ENCODE measurements at places on chromosomes 3 and 15.

DNA sequence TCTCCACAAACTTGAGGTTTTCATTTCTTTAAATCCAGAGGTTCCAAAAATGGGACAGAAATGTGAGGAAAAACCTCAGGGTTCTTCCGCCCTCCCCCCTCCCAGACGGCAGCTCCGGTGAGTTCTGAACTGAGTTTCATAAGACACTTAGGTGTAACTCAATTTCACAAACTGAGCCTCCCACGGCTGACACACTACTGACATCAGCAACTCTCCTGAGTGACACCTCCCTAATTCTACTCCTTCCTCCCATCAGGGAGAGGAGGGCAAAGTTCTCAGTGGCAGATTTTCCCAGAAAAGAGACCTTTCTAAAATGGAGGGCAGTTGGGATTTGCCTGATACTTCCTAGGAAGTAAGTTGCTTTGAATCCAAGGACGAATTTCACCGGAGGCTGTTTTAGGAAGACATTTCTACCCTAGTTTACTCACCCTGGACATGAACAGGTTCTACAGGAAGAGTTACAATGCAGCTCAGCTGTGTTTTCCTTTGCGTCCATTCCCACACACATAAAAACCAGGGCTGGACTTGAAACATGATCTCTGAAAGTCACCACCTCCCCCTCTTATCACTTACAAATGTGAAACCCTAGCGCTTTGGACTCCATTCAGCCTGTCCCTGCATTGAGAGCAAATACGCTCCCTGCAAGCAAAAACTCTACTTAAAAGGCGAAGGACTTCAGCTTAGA lies 78.1 kb upstream of the LMOD3 start:
- peak; percentile 71 for DNase-seq

GRCh38 chr15:71505962-71506361 lies 304.4 kb upstream of the NR2E3 start:
- no peak for DNase-seq

DNA sequence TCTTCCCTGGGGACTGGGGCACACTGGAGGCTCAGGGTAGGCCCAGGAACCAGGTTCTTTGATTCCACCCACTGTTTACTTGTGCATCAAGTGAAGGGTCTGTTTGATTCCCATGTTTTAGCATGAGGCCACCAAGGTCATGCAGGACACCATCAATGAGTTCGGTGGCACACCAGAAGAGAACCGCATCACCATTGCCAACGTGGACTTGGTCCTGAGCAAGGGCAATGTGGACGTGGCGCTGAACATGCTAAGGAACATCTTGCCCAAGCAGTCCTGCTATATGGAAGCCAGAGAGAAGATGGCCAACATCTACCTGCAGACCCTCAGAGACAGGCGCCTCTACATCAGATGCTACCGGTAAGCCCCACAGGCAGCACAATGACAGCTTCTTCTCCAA lies 21.5 kb downstream of the TTC21A start:
- DNase-seq, result no peak

DNA sequence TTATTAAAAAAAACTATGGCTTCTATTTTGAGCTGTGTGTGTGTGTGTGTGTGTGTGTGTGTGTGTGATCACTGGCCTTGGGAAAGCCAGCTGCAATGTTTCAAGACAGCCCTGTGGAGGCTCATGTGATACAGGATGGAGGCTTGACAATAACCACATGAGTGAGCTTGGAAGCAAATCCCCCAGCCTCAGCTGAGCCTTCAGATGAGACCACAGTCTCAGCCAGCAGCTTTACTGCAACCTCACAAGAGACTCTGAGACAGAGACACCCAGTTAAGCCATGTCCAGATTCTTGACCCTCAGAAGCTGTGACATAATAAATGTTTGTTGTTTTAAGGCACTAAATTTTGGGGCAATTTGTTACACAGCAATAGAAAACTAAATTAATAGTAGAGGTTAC lies 52.5 kb downstream of the GRK7 start:
- no peak for DNase-seq

GRCh38 chr3:39810647-39811161 lies 1.3 kb downstream of the MYRIP start:
- DNase-seq, result no peak

DNA sequence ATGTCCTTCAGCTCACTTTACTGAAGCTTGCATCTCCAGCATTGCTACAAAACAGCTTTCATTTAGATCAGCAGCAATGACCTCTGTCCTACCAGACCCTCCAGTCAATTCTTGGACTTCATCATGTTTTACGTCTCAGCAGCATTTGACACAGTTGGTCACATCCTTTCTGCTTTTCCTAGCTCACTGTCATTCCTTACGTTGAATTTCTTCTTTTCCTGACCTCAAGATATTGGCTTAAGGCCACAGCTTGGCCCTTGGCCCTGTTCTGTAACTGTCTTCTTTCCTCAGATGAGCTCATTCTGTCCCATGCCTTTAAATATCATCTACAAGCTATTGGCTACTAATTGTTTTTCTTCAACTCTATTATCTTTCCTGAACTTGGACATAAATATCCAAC lies 576.2 kb upstream of the KCNMB2 start:
- DNase-seq, result no peak

DNA sequence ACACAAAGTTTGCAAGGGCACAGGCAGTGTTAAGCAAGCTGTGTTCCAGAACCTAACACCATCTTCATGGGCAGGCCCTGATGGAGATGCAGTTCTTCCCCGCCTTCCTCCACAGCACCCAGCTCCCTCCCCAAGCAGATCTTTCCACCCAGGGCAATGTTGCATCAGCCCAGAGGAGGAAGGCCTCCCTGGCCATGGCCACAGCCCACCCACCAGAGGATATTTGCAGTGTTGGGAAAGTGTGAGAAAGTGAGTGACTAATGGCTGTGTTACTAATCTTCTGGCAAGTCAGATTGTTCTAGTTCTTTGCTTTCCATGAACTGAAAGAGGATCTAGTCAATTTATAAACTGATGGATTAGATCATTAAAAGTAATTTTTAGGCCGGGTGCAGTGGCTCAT lies 42.0 kb upstream of the ATP10A start:
- DNase-seq, result no peak

- DNase-seq, result no peak
These were observed 201.0 kb upstream of the BCL6 start for GRCh38 chr3:187946163-187946691.

GRCh38 chr3:81920816-81921215 lies 159.4 kb upstream of the GBE1 start:
- no peak for DNase-seq

GRCh38 chr3:136350132-136350531 lies 100.0 kb downstream of the PCCB start:
- no peak for DNase-seq

- DNase-seq, result peak; percentile 92
These were observed at the start of gene EFCAB12 for GRCh38 chr3:129428376-129429079. Gene EFCAB12 (minus strand): TSS chr3:129428636. CDS start chr3:129428488, 148 bp downstream.

GRCh38 chr3:191809326-191809949 lies 348.5 kb downstream of the PYDC2 start:
- no peak for DNase-seq

DNA sequence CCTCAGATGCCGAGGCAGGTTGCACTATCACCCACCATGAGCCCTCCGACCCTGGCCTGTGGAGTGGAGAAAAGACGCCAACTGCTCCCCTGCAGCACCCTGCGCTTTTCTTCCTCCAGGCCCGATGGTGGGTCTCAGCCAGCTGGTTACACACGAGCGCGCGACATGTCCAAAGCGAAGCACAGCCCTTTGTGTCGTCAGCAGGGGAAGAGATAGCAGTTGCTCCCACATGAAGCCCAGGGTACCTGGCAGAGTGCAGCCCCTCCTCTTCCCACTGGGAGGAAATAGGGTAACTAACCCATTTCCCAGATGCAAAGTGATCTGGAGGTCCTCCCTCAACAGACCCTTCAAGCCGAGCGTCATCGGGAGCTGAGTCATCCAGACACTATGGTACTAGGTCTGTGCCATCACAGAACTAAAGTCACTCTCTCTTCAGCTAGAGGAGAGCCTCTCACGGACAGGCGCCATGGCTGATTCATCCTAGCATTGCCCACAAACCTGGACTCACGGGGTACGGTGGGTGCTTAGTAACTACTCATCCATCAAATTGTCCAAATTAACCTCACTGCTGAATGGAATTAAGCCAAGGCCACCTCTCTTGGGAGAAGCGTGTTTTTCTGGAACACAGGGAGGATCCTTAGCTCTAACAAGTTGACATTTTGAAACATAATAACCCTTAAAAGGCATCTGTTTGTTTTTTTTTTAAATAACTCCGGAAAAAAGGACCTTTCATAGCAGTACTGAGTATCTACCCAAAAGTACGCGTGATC lies 45.2 kb upstream of the BDH1 start:
- DNase-seq, result no peak

- no peak for DNase-seq
These were observed 147.3 kb upstream of the UBE2E2 start for GRCh38 chr3:23055733-23056376.

- DNase-seq, result no peak
These were observed 34.1 kb upstream of the LIMD1 start for GRCh38 chr3:45560281-45560971.

DNA sequence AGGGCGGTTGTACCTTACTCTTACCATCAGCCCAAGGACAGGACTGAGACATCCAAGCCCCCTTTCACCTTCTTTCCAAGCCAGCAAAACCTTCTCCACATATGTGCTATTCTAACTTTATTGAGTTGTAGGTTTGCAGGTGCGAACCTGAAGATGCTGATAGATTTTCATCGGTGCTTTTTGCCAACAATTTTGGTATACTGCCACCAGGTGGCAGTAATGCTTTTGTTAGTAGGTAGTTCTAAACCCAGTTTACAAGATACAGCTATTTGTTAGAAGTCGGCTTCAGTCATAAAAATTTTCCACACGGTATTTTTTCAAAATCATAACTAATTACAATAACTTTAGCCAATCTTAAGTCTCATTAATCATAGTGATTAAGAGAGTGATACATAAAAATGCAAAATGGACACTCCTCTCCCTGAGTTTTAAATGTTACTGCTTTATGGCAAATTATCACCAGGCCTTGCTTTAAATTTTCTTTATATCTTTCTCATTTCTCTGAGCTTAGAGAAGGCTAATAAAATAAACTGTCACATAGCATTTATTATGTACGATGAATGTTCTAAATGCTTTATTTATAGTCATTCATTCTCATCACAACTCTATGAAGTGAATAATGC lies 636 bp downstream of the TBC1D21 start:
- no peak for DNase-seq

GRCh38 chr15:25378501-25378901 lies 60.3 kb downstream of the UBE3A start:
- no peak for DNase-seq

DNA sequence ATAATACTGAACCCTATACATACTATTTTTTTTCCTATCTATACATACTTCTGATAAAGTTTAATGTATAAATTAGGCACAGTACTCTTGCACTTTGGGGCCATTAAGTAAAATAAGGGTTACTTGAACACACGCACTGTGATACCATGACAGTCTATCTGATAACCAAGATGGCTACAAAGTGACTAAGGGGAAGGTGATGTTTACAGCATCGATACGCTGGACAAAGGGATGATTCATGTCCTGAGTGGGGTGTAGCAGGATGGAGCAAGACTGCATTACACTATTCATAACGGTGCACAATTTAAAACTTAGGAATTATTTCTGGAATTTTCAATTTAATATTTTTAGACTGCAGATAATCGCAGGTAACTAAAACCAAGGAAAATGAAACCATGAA lies 30.0 kb upstream of the SLC2A2 start:
- no peak for DNase-seq

DNA sequence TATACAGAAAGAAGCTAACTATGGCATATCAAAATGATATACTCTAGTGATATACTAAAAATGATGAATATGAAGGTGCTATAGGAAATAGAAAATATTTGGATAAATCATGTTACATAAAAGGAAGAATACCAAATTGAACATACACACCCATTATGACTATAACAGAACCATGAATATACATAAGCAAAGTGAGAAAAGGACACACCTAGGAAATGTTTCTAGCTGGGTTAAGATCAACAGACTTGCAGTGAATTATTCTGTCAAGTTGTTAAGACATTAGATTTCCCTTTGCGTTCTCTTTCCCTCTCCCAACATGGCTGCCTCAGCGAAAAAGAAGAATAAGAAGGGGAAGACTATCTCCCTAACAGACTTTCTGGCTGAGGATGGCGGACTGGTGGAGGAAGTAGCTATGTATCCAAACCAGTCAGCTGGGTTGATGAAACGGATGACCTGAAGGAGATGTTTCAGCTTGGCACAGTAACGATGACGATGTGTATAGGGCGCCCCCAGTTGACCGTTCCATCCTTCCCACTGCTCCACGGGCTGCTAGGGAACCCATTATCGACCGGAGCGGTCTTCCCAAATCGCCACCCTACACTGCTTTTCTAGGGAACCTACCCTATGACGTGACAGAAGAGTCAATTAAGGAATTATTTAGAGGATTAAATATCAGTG lies 20.2 kb upstream of the PARP14 start:
- no peak for DNase-seq

DNA sequence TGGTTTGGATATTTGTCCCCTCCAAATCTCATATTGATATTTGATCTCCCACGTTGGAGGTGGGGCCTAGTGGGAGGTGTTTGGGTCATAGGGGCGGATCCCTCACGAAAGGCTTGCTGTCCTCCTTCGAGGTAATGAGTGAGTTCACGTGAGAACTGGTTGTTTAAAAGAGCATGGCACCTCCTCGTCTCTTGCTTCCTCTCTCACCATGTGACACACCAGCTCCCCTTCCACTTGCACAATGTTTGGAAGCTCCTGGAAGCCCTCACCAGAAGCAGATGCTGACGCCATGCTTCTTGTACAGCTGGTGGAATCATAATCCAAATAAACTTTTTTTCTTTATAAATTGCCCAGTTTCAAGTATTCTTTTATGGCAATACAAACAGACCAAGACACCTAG lies 38.6 kb downstream of the RFTN1 start:
- no peak for DNase-seq

DNA sequence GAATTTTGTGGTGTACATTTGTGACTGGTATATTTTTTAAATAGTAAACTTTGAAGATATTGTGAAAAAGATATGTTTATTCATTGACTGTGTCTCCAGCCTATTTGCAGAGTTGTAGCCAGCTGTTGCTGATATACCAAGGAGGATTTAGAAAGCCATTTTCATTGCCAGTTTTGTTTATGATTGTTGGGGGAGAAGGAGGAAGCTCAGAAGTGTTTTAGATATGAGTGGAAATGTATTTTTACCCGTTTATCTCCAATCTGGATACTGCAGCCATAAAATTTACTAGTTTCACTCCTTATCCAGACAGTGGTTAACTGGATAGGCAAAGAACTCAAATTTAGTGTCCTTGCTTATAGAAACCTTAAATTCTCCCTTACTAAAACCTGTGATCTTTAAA lies 18.8 kb downstream of the ATP11B start:
- DNase-seq, result no peak

GRCh38 chr15:98621021-98621420 lies 27.3 kb upstream of the IGF1R start:
- DNase-seq, result no peak

DNA sequence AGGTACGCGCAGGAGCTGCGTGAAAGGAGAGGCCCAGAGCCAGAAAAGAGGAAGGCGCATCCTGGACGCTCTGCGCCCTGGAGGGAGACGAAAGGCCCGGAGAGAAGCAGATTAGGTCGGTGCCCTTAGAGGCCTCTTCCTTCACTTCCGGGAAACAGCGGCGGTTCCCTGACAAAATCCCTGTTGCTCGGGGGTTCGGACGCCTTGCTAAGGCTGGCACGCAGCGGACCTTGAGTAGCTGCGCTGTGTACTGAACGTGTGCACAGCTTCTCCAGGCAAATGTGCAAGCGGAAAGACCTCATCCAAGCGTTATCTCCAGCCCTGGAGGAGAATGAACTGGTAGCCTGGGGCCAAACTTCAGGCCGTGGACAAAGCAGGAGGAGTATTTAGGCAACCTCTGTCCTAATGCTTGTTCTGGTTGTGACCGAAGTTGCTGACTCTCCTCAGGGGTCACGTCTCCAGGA lies 3.0 kb upstream of the SOX14 start:
- DNase-seq, result no peak

GRCh38 chr15:73985101-73985873 lies 6.8 kb downstream of the STOML1 start:
- no peak for DNase-seq
